ENCODE measurements at places on chromosomes 1 and 21.

- DNase-seq = peak; percentile 96
Observed at GRCh38 chr1:58815069-58815685, 31.3 kb upstream of the JUN start.

DNA sequence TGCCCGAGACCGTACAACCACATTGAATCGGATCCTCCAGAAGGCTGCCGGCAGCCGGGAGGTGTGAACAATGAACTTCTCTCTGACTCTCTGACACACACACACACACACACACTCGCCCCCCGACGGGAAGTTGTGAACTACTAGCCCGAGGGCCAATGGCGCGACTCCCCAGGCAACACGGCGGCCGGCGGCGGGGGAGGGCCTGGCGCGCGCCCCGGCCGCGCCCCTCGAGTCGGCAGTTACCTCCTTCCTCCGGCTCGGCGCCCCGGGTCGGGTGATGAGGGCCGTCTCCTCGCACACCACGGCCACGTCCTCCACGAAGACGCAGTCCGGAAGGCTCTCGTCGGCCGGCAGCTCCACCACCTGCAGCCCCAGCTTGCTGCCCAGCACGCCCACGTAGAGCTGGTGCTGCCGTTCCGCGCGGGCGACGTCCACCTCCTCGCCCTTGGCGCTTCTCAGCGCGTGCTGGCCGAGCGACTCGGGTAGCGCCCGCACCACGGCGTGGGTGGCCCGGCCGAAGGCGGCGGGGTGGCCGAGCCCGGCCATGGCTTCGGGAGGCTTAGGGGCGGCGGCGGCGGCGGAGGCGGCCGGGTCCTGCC is 361 bp downstream of the DDAH1 start:
- peak; percentile 61 for DNase-seq

DNA sequence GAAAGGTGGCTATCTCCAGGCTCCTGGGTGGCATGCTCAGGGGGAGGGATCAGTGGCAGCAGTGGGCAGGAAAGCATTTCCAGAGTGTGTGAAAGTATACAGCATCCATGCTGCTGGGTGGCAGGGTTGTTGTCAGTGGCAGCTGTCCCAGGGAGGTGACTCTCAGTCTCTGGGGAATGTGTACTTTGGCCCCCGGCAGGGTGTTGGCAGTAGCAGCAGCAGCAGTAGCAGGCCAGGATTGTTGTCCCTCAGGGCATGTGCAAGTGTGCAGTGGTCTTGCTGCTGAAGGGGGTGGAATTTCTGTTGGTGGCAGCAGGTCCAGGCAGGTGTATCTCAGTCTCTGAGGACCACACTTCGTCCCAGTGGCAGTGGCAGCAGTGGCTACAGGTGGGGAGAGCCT is 71.7 kb upstream of the GUCA2B start:
- DNase-seq = no peak

DNA sequence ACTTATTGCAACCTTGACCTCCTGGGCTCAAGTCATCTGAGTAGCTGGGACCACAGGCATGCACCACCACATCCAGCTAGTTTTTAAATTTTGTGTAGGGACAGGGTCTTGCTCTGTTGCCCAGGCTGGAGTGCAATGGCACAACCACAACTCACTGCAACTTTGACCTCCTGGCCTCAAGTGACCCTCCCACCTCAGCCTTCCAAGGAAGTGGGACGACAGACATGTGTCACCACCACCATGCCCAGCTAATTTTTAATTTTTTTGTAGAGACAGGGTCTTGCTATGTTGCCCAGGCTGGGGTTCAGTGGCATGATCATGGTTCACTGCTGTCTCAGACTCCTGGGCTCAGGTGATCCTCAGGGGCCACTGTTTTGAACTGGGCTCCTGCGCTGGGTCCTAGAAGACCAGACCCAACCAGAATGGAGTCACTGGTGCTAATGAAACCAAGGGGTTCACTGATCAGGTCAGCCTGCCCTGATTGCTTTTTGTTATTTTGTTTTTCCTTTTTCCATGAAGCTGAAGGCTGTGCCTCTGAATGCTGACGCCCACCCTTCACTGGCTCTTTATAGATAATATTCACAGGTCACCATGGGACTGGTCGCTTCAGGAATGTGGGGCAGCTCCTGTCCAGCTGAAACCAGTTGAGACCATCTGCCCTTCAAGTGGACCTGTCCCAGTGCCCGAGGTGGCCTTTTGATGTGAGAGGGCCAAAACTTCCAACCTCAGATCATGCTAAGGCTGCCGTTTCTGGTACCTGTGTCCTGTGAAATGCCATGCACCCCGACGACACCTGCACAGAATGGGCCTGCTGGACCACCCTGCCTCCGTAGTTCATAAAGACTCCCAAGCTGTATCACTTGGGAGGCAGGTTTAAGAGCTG is 4.9 kb downstream of the TRIM17 start:
- DNase-seq = no peak
